ENCODE measurements at places on chromosomes 13 and 19.

DNA sequence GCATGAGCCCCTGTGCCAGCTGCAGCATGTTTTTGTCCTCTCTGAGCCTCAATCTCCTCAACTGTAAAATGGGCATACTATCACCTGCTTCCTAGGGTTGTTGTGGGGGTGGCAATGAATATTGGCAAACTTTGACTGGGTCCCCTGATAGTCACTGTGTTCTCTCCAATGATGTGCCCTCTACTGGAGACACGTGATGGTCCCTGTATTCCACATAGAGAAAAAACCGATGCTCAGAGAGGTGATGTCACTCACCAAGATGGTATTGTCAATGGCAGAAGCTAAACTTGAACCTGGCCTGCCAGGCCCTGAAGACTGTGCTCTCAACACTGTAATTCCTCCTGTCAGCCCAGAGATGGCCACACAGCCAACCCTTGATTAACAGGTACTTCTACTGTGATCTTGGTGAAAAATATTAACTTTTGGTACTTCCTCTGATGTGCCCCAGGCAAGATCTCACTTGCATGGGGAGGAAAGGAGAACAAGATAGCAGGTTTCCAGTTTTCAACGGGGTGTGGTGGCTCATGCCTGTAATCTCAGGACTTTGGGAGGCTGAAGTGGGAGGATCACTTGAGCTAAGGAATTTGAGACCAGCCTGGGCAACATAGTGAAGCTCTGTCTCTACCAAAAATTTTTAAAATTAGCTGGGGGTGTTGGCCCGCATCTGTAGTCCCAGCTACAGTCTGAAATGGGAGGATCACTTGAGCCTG lies 3.6 kb downstream of the CEACAM20 start:
- no peak for DNase-seq

GRCh38 chr13:43567608-43568007 lies 219.2 kb downstream of the ENOX1 start:
- DNase-seq = no peak

DNA sequence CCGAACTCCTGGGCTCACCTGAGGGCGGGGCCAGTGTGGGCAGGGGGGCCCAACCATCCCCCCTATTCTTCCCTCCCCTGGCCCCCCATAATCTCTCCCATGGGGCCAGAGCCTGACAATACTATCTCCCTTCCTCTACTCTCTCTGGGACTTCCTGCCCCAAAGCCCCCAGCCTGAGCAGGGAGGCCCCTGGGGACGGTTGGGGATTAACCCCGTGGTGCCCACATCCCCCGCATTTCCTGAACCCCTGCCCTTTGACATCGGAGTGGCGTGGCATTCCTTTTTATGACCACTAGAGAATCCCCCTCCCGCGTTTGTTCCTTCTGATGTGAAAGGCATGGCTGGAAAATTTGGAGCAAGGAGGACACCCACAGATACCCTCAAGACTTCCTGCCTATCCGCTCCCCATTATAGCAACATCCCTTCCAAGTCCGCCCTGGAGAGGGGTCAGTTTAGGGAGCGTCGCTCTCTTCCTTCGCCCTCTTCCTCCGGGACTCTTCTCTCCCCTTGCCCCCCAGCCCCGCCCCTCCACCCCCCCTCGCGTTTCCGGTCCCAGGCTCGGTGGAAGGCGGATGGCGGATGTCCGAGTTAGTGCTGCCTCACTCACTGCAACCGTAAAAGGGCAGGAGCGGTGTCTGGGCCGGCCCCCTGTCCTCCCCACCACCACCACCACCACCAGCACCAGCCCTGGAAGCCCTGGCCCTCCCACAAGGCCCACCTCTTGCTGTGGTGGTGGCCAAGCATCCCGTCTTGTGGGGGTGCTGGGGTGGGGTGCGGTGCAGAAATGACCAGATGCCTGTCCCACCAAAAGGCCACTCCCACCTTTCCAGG lies 1.8 kb downstream of the VASP start:
- DNase-seq = no peak

DNA sequence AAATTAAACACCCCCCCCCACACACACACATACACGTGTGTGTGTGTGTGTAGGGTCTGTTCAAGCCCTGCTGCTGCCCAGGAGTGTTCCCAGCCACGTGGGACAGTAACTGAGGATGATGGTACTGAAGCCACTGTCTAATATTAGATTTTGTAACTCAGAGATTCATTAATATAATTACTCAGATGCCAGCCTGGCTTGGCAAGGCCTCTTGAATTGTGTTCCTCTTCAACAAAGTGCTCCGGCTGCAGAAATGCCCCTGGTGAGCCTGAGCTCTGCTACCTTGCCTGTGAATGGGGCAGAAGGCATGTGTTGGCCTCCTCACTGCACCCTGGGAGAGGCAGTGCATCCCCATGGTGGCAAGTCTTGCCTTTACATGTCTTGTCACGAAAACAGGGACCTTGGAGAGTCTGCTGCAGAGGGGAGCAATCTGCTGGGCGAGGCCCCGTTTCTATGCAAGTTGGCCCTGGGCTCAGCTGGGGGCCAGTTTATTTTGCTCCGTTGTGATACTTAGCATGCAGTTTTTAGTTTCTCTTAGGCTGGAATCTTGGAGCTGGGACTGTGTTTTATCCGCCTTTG lies 44.0 kb downstream of the NFIX start:
- DNase-seq = no peak

DNA sequence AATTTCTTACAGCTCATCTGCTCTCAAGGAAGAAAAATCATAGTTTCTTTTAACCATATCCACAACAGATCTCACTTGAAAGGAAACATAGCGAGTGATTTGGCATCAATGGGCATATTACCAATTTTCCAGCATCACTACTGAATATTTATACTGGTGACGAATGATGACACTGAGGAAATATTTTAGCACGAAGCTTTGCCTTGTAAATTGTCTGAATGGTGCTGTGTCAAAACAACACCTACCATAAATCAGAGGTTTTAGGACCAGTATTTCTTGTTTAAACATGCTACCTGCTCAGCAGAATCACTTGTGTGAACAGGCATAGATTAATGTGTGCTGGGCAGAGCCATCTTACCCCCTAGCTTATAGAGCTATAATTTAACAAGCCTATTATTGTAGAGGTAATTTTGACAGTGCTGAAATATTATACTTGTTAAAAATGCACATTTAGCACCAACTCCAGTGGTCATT lies 146.8 kb downstream of the ABCC4 start:
- DNase-seq = no peak

- DNase-seq = no peak
Measured at GRCh38 chr13:45700971-45701900, 884 bp upstream of the CBY2 start.

DNA sequence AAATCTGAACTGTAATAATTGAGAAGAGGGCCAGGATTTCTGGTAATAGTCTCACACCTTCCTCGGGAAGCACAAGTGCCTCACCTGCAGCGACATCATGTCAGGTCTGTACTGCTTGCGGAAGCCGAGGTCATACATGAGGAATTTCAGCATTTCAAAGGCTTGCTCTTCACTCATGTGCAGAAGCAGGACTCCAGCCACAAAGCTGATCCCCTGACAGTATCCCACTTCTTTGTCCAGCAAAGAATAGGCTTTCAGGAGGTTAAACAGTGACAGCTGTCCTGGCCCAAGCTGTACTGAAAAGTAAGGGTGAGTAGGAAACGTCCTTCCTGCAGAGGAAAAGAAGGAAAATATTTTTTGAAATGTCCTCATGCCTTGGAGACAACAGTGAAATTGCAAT lies 182.7 kb downstream of the TBC1D4 start:
- no peak for DNase-seq

GRCh38 chr13:50677687-50678463 lies 165.6 kb downstream of the DLEU7 start:
- DNase-seq = no peak

DNA sequence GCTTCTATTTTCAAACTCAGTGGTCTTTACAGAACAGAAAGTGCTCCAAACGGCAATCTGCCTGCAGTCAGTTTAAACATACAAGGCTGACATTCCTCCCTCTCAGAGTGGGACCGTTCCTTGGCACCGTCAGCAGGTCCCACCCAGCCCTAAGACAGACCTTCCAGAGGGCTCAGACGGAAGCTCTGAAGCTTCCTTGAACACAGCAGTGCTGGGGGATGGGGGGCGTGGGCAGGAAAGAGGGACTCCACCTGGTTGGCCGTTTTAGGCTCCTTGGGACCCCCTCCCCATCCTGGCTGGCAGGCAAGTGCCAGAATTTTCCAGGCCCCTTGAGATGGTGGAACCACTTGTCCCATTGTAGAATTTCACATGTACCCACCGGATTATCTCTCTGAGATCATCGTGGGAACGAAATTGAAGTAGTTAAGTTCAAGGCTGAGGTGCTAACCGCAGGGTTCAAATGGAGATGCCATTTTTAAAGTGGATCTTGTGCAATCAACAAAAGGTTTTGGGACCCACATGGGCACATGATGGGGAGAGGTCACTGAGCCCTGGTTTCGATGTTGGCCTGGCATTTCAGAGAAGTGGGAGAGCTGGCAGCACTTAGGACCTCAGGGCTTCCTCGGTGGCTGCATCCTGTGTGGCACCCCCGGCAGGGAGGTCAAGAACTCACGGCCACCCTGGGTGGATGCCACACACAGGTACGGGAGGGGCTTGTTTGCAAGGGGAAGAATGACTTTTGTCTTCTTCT lies 46.2 kb downstream of the KLF2 start:
- no peak for DNase-seq

All from activated CD8-positive, alpha-beta memory T cell treated with anti-CD3 and anti-CD28 coated beads for 48 hours (primary cell).